ENCODE measurements at places on chromosomes 7 and 10.
A peak's percentile ranks its signal among the peaks of the same experiment; 100 is the strongest.

- DNase-seq: no peak
These were observed 53.2 kb downstream of the ADRB1 start for GRCh38 chr10:114096864-114097263.

DNA sequence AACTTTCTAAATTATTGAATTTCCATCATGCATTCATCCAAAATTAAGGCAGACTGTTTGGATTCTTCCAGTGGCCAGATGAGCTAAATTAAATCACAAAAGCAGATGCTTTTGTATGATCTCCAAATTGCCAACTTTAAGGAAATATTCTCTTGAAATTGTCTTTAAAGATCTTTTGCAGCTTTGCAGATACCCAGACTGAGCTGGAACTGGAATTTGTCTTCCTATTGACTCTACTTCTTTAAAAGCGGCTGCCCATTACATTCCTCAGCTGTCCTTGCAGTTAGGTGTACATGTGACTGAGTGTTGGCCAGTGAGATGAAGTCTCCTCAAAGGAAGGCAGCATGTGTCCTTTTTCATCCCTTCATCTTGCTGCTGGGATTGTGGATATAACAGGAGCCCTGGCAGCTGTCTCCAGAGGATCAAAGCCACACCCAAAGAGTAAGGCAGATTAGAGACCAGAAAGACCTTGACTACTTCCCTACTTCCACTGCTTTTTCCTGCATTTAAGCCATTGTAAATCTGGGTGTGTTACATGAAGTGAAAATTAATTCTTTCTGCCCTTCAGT lies 8.2 kb upstream of the CFAP69 start:
- no peak for DNase-seq

DNA sequence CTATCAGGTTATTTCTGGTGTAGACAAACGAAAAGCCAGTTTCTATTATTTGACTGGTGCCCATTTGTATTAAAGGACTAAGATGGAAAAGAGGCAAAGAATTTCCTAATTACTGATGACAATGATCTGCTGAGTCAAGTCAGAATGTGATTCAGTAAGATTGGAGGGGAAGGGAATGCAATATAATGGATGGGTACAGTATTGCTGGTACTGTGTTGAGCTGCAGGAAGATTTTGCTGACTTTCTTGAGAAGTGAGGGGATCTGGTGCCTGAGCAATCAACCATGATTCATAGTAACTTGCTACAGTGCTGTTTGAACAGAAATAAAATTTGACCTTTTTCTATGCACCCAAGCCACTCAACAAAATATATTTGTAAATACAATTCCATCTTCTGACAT lies 139.1 kb upstream of the RHEB start:
- no peak for DNase-seq

DNA sequence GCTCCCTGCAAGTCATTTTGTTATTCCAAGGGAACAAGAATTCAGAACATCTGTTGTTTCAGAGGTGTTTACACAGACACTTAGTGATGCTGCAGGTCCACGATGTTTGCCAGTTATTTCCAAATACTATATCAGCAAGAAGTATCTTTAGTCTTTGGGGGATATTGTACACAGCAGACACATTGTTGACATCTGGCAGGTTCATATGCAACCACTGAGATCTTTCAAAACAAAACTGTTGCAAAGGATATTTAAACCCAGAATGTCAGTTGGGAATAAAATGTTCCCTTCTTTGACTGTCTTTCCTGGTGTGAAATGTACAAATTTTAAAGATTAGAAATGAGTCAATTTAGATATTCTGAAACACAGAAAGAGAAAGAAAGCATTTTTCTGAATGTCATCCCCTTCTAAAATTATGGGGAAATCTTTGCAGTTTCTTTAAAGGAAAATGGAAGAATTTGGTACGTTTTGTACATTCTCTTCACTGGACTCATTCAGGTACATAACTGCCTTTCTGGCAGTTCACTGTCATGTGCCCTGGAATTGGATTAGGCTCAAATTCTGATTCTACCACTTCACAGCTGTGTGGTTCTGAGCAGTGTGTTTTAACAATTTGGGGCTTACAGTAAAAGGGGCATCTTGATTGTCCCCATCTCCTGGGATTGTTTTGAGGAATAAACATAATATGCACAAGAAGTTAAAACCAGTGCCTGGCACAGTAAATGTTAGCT lies 40.3 kb upstream of the CELF2 start:
- no peak for DNase-seq

GRCh38 chr7:91137153-91137787 lies 127.0 kb upstream of the FZD1 start:
- no peak for DNase-seq

- no peak for DNase-seq
These were observed 66.7 kb downstream of the CCDC3 start for GRCh38 chr10:12934777-12935176.

GRCh38 chr10:94098896-94099295 lies 105.2 kb downstream of the PLCE1 start:
- no peak for DNase-seq

DNA sequence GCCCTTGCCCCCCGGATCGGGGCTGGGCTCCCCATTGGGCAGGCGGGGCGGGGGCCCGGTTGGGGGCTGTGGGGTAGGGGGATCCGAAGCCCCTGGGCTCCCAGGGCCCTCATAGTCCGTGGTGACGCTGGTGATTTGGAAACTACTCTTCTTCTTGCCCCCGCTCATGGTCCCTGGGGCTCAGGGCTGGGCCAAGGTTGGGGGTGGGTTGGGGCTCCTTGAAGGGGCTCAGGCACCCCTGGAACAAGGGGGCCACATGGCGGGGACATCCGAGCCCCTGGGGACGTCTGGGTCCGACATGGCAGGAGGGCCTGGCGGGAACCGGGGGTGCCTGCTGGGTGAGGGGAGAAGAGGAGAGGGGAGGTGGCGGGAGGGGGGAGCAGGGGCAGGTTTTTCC lies 1.1 kb downstream of the TSC22D4 start:
- DNase-seq: no peak

GRCh38 chr7:12685550-12685949 lies 1.9 kb upstream of the ARL4A start:
- DNase-seq: peak; percentile 35

DNA sequence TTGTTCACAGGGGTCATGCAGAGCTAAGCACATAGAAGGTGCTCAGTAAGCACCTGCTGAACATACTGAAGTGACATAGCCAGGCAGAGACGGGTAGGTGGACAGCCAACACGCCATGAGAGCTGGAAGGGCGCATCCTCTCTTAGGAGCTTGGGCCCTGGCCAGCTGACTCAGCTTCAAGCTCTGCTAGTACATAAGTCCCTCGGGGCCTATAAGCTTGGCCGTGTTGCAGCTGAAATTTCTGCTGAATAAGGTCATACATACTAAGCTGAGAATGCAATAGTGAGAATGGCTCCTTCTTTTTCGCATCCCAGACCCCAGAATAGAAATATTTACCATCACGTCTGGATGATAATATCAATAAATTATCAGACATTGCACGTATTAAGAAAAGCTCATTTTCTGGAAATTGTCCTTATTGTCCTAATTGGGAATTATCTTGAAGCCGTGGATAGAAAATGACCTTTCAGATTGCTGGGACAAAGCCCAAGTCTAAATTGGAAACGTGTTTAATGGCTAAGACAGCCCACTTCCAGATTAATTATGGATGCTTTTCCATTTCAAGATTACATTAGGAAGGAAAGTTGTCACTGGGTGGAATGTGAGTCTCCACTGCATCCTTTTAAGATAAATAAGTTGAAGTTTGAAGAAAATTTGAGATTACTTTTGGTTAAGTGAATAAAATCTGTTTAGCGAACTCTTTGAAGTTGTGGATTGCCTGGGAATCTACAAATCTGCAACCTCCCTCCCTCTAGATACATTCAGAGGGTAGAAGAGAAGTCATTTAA lies 287.1 kb upstream of the C7orf33 start:
- DNase-seq: peak; percentile 44

GRCh38 chr7:39720586-39720985 lies 97.2 kb downstream of the RALA start:
- peak; percentile 80 for DNase-seq

GRCh38 chr7:116782177-116782711 lies 80.1 kb upstream of the CAPZA2 start:
- no peak for DNase-seq
